ENCODE measurements at places on chromosomes 1 and 21.
A peak's percentile ranks its signal among the peaks of the same experiment; 100 is the strongest.

GRCh38 chr1:92820024-92820423, 11.8 kb upstream of the RPL5 start:
- DNase-seq, result no peak
- H3K36me3 ChIP-seq, result no peaks in the 10 kb centered on the region
- H3K27me3 ChIP-seq, result peaks cover 3% of the 10 kb centered on the region
- H3K4me3 ChIP-seq, result no peak overlapping the region
- no peak overlapping the region for H3K27ac ChIP-seq

DNA sequence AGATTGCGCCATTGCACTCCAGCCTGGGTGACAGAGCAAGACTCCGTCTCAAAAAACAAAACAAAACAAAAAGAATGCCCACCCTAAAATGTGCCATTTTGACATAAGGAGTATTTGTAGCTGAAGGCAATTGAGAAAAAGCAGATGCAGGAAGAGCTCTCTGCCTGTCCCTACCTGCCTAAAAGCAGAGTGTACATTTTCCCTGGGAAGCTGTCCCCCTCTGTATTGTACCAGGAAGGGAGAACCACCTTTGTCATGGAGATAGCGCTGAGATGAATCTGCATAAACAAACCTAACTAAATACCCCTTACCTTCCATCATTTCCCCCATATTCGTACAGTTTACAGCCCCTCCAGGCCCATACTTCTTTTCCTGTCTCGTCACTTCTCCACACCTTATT, 94.4 kb upstream of the SLC45A1 start:
- no peak overlapping the region for H3K4me3 ChIP-seq
- H3K4me1 ChIP-seq, result peaks cover 7% of the 10 kb centered on the region
- no peak for DNase-seq
- H3K36me3 ChIP-seq, result no peaks in the 10 kb centered on the region
- no peak overlapping the region for H3K27ac ChIP-seq

DNA sequence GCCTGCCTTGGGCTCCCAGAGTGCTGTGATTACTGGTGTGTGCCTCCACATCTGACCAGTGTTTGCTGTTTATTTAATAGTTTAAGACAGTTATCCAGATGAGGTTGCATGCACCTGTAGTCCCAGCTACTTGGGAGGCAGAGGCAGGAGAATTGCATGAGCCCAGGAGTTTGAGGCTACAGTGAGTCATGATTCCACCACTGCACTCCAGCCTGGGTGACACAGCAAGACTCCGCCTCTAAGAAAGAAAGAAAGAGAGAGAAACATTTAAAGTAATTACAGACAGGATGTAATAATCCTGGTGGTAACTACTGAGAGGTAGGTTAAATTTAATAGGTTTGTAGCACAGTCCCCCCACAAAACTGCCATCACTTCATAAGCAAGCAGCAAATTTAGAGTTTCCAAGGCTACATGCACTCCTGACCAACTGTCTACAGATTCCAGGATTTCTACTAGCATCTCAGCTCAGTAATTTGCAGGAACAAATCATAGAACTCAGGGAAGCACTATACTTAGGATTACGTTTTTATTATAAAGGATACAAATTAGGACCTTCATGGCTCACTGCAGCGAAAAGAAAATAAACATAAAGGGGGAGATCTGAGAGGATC, 89.6 kb downstream of the PKN2 start:
- peak overlapping the region; percentile 82 for H3K27ac ChIP-seq
- H3K4me1 ChIP-seq, result peaks cover 24% of the 10 kb centered on the region
- H3K27me3 ChIP-seq, result no peaks in the 10 kb centered on the region
- H3K4me3 ChIP-seq, result no peak overlapping the region
- peaks cover 84% of the 10 kb centered on the region for H3K36me3 ChIP-seq
- no peak for DNase-seq

DNA sequence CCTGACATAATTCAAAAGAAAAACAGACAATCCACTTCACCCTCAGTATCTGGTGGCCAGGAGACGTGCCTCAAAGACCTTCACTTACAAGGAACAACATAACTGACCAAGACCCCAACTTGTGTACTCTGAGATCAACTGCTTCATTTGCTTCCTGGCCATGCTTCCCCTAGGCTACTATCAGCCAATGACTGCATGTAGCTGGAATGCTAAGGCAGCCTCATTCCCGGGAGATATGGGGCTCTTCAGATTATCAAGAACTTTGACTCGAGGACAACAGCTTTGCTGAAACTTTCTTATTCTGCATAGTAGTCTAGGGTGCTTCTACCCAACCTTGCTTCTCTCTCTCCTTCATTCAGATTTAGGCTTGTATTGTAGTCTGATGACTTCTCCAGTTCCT, 11.7 kb upstream of the UCK2 start:
- no peak overlapping the region for H3K4me3 ChIP-seq
- H3K36me3 ChIP-seq, result no peaks in the 10 kb centered on the region
- no peak overlapping the region for H3K27ac ChIP-seq
- no peaks in the 10 kb centered on the region for H3K4me1 ChIP-seq
- H3K27me3 ChIP-seq, result no peaks in the 10 kb centered on the region
- DNase-seq, result no peak

- DNase-seq, result no peak
- H3K4me3 ChIP-seq, result no peak overlapping the region
- H3K27me3 ChIP-seq, result peaks cover 17% of the 10 kb centered on the region
- H3K27ac ChIP-seq, result no peak overlapping the region
- H3K36me3 ChIP-seq, result no peaks in the 10 kb centered on the region
These were observed 243.6 kb downstream of the TNR start for GRCh38 chr1:175499595-175500382.

DNA sequence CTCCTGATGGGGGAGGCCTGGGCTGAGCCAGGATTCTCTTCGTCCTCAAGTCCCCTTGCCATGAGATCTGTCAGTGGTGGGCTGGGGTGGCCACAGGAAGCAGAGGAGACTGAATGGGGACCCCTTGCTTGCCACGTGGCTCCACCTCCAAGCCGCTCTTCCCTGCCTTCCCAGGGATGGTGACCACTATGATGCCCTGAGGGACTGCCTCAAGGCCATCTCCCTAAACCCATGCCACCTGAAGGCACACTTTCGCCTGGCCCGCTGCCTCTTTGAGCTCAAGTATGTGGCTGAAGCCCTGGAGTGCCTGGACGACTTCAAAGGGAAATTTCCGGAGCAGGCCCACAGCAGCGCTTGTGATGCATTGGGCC, 20.9 kb upstream of the TMEM222 start:
- no peak overlapping the region for H3K27ac ChIP-seq
- peaks cover 38% of the 10 kb centered on the region for H3K36me3 ChIP-seq
- DNase-seq, result no peak
- no peaks in the 10 kb centered on the region for H3K4me1 ChIP-seq

DNA sequence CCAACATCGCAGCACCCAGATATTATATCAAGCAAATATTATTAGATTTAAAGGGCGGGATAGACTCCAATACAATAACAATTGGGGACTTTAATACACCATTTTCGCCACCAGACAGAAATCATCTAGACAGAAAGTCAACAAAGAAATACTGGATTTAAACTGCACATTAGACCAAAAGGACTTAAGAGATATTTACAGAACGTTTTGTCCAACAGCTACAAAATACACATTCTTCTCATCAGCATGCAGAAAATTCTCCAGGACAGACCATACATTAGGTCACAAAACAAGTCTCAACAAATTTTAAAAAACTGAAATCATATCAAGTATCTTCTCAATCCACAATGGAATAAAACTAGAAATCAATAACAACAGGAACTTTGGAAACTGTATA, 121.2 kb downstream of the ACBD6 start:
- H3K27ac ChIP-seq, result no peak overlapping the region
- H3K36me3 ChIP-seq, result peaks cover 89% of the 10 kb centered on the region
- no peak overlapping the region for H3K4me3 ChIP-seq

DNA sequence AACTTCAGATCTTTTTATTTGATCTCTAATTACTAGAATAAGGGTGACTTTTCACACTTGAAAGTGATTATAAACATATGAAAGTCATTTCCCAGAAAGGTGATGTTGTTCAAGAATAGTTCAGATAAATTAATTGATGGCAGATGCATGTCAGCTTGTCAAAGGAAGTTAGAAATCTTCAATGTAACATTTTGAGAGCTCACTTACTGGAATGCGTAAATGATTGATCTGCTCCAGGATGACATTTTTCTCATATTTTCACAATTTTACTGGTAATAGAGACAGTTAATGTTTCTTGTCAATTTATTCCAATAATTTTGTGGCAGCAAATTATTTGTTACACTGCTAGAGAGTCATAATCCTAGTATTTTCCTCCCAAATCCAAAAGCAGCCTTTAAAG, 424.2 kb downstream of the PLA2G4A start:
- no peak overlapping the region for H3K27ac ChIP-seq
- no peaks in the 10 kb centered on the region for H3K36me3 ChIP-seq
- H3K4me3 ChIP-seq, result no peak overlapping the region
- no peaks in the 10 kb centered on the region for H3K4me1 ChIP-seq
- H3K27me3 ChIP-seq, result no peaks in the 10 kb centered on the region

GRCh38 chr1:18415448-18416027, 65.2 kb upstream of the KLHDC7A start:
- no peak overlapping the region for H3K4me3 ChIP-seq
- H3K27ac ChIP-seq, result no peak overlapping the region
- peaks cover 29% of the 10 kb centered on the region for H3K27me3 ChIP-seq
- DNase-seq, result no peak
- H3K36me3 ChIP-seq, result no peaks in the 10 kb centered on the region

DNA sequence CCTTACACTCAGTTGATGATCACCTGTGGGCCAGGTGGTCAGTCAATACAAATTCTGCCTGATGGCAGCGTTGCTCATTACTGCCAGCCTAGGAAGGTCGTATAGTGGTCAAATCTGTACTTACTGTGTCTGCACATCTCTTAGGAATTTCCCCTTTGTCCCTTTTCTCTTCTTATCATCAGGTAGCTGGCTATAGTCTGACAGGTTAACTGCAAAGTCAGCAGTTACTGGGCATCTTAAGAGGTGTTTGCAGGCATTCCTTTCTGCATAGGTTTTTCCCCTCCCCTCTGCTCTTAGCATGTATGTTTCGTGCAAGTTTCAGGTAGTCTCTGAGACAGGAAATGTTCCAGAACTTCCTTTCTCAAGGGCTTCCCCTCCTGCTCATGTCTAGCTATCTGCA, 298.7 kb downstream of the LRRIQ3 start:
- no peak overlapping the region for H3K4me3 ChIP-seq
- no peaks in the 10 kb centered on the region for H3K27me3 ChIP-seq
- no peaks in the 10 kb centered on the region for H3K36me3 ChIP-seq
- no peak overlapping the region for H3K27ac ChIP-seq
- DNase-seq, result no peak

DNA sequence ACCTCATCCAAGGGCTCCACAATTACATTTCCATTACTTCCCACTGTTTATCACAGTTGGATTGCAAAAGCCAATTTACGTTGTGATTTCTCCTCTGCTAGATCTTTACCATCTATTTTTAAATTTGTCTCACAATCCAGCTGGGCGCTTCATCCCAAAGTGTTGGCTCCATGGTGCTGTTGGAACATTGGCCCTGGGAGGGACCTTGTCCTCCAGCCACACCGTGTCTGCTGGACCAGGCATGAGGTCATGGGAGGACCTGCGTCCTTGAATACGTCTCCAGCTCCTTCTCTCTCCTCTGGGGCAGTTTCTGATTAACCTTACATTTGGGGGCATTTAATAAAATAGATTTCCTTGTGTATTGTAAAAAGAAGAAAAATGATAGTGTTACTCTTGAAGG, 125.4 kb downstream of the KCNJ6 start:
- H3K4me1 ChIP-seq, result peaks cover 6% of the 10 kb centered on the region
- no peak for DNase-seq
- no peaks in the 10 kb centered on the region for H3K36me3 ChIP-seq
- peaks cover under 1% of the 10 kb centered on the region for H3K27me3 ChIP-seq

- H3K4me3 ChIP-seq, result no peak overlapping the region
- H3K4me1 ChIP-seq, result peaks cover 33% of the 10 kb centered on the region
- H3K27me3 ChIP-seq, result no peaks in the 10 kb centered on the region
- no peak overlapping the region for H3K27ac ChIP-seq
These were observed 307.8 kb upstream of the USP25 start for GRCh38 chr21:15421947-15422346.

GRCh38 chr1:27650171-27650538, 15.2 kb upstream of the FGR start:
- peak overlapping the region; percentile 80 for H3K27ac ChIP-seq
- no peaks in the 10 kb centered on the region for H3K27me3 ChIP-seq
- no peak for DNase-seq
- H3K4me1 ChIP-seq, result peaks cover 15% of the 10 kb centered on the region
- no peaks in the 10 kb centered on the region for H3K36me3 ChIP-seq

DNA sequence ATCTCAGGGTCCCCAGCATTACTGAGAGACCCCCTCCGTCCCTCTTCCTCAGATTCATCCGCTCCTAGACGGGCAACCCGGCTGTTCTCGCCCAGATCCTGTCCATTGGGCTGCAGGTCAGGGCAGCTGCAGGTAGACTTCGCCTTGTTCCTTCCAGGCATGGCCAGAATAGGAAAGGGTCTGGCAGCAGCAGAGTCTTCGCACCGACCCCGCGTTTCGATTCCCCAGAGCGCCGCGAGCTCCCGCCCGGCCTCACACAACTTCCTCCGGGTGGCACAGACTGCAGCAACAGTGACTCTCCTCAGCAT, 265 bp downstream of the NRDC start:
- H3K27me3 ChIP-seq, result peaks cover 11% of the 10 kb centered on the region
- H3K4me3 ChIP-seq, result no peak overlapping the region
- peaks cover 28% of the 10 kb centered on the region for H3K36me3 ChIP-seq
- DNase-seq, result no peak
- no peak overlapping the region for H3K27ac ChIP-seq
- H3K4me1 ChIP-seq, result peaks cover 36% of the 10 kb centered on the region

DNA sequence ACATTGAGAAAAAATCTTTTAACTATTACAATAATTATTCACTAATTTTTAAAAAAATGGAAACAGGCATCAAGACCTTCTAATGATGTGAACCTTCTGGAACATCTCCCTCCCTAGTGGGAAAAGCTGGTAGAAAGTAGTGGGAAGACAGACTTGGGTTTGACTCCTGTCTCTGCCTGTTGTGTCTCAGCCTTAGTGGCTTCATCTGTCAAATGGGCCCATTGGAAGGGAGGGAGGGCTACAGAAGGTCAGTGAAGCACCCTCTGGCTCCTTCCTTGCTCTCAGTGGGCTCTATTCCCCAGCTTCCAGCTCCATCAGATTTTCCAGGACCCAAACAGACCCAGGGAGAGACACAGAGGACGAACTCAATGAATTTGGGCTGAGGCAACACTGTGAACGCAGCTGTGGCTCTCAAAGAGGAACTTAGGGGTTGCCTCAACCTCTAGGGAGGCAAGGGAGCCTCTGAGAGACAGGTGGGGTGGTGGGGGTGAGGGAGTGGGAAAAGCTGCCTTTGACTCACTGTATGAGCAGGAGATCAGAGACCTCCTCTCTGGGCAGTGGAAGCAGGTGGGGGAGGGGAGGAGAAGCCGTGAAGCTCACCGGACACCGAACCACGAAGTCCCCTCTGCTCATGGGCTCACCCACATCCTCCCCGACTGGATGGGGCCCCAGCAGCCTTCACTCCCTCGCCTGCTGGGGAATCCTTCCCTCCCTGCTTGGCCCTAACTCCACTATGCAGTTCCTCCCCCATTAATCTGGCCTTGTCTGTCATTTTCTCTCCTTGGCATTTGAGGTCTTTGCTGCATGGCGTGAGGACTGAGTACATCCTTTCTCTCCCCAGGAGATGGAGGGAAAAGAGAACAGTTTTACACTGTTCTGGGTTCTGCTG, 4.5 kb downstream of the CNR2 start:
- H3K27ac ChIP-seq, result peak overlapping the region; percentile 31
- H3K27me3 ChIP-seq, result peaks cover 33% of the 10 kb centered on the region
- no peaks in the 10 kb centered on the region for H3K36me3 ChIP-seq

Measured in activated T-cell treated with anti-CD3 and anti-CD28 coated beads, Interleukin-2, amount 50 U/mL, for 24 hours (primary cell).